ENCODE measurements at places on chromosomes 11 and 22.

DNA sequence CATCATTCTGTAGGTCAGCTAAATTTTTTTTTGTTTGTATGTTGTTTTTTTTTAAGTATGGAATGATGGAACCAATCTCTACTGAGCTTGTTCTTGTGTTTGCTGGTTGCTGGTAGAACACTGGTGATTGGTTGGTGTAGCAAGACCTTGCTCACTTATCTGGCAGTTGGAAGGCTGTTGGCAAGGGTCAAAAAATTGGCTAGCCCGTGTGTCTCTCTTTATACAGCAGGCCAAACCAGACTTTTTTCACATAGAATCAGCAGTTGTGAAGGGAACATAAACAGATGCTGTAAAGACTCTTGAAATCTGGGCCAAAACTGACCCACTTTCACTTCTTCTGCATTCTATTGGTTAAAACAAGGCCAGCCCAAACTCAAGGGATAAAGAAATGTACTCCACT lies 2026.5 kb downstream of the LRRC4C start:
- DNase-seq, result no peak

DNA sequence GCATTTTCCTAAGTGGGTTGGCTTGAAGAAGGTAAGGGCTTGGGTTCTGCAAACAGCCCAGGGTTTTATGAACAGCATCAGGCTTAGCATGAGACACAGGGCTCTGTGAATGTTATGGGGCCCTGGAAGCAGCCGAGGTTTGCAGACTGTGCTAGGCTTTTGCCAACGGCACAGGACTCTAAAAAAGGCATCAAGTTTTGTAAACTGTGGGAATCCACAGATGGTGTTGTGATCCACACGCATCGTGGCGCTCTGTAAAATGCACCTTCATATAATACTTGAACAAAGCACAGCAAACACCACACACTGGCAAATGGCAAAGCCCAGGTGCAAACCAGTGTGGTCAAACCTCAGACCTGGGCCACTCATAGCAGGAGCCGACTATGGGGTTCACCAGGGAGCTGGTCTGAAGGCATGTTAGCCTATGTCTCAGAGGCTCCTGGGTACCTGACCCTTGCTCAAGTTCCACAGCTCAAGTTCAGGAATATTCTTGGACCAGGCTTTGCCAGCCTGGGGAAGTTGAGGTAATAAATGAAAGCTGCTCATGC lies 2.4 kb upstream of the SLCO2B1 start:
- DNase-seq, result no peak

DNA sequence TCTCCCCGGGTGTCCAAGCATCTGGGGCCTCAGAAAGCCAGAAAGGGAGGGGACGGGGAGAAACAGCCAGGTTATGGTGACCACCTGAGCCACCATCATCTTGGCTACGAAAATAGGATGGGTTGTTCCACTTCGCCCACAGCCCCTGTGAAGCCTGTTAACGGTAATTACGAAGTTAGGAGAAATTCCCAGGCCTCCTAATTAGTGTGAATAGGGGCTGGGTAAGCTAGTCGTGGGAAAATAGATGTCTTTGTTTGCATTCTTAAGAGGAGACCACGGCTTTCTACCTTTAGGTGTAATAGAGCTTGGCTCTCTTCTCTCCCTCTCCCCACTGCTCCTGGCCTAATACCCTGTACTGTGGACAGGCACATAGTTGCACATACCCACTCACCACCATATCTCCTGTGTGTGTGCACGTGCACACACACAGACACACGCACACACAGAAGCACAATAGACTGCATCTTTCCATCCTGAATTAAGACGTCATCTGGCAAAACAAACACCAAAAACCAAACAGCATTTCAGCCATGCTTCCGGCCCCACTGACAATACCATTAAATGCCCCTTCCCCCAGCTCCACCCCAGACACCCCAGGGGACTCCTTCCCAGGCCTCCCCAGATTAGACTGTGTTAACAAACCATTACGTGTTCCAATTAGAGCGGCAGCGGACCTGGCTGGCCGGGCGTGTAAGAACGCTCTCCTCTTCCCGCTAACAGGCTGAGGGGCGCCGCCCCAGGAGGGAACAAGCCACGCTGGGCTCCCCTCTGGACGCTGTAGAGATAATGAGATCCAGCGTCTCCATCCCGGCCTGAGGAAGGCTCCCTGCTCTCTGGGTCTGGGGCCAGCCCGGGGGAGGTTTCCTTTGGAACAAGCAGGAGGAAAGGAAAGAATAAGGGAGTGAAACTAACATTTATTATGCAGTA lies 72.8 kb downstream of the TP53I11 start:
- no peak for DNase-seq

DNA sequence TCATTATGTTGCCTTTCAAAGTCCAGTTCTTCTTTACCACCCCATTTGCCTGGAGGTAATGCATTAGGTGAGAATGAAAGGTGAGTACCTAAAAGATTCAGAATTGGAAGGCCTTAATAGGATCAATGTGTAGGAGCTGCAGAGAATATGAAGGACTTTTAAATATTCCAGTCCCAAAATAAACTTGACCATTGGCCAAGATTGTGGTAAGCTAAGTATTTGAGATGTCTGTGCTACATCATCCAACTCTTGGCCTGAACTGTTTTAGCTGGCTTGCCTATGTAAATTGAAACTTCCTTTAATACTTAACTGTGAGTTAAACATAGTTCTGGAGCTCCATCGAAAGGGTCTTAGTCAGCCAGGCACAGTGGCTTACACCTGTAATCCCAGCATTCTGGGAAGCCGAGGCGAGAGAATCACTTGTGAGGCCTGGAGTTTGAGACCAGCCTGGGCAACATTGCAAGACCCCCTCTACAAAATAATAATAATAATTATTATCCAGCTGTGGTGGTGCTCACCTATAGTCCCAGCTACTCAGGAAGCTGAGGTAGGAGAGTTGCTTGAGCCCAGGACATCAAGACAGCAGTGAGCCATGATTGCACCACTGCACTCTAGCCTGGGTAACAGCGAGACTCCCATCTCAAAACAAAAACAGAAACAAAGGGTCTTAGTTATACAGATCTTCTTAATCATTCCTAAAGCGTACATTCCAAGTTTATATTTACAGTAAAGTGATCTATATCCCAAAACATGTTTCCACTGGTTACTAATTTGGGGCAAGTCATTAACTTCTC lies 29.8 kb downstream of the MTMR3 start:
- DNase-seq, result no peak

GRCh38 chr22:30333707-30334087 lies 7.0 kb upstream of the TBC1D10A start:
- no peak for DNase-seq

DNA sequence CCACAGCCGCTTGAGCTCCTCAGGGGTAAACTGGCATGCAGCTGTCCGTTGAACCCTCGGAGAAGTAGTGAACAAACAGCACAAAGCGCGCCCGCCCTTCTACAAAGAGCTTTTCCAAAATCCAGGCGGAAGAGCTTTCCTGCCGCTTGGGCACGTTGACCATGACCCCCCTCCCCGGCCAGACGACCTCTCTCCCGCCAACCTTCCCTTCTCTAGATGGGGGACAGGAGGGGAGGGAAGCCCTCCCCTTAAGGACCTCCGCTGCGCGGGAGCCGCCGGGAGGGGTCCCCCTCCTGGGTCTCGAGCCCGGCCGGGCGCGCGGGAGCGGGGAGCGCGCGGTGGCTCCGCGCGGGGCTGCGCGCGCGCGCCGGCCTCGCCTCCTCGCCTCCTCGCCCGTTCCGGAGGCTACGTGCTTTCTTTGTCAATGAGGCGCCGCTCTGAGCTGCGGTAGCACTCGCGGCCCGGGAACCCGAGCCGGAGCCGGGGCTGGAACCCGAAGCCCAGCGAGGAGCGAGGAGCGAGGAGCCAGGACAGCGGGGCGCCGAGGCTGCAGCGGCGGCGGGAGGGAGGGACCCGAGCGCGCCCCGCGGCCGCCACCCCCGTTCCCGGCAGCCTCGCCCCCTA lies 118.6 kb downstream of the HIPK3 start:
- no peak for DNase-seq

- no peak for DNase-seq
These were observed 217.6 kb downstream of the NTM start for GRCh38 chr11:131588057-131588456.

GRCh38 chr11:55719608-55720160 lies 53.6 kb upstream of the OR5D13 start:
- no peak for DNase-seq

DNA sequence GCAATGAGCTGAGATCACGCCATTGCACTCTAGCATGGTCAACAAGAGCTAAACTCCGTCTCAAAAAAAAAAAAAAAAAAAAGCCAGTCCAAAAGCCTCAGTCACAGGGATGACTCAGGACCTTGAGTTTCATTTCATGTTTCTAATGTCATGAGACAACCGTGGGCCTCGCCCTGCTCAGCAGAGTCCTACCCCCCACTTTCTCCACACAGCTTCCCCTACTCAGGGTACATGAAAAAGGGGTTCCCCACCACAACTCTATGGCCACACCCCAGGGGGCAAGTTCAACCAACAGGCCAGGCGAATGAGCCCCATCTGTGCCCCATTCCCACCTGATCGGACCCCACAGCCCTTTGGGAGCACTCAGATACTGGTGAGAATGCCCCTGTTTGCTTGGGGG lies 24.3 kb upstream of the ADA2 start:
- no peak for DNase-seq

GRCh38 chr11:55106391-55106790 lies 155.6 kb upstream of the TRIM48 start:
- no peak for DNase-seq

Data from hypothalamus (tissue), 51 donors.